ENCODE measurements at places on chromosomes 5 and 9.

DNA sequence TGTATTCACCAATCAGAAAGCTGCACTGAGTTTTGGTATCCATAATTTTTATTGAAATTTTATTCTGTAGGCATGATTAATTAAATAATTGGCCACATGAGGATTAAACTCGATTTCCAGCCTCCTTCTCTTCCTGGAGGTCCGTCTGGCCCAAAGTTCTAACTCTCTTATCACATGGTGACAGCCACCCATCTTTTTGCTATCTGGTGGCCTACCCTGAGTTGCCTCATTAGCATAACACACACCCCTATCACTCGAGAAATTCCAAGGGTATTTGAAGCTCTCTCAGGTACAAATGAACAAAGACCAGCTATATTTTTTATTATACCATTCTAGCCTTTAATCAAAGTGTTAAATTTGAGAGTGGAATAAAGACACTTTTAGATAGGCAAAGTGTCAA lies 57.7 kb downstream of the APC start:
- no peak for DNase-seq

- no peak for DNase-seq
Observed at GRCh38 chr5:58357121-58357520, 102.8 kb downstream of the PLK2 start.

GRCh38 chr9:130474106-130474505 lies 29.3 kb downstream of the ASS1 start:
- DNase-seq: no peak

DNA sequence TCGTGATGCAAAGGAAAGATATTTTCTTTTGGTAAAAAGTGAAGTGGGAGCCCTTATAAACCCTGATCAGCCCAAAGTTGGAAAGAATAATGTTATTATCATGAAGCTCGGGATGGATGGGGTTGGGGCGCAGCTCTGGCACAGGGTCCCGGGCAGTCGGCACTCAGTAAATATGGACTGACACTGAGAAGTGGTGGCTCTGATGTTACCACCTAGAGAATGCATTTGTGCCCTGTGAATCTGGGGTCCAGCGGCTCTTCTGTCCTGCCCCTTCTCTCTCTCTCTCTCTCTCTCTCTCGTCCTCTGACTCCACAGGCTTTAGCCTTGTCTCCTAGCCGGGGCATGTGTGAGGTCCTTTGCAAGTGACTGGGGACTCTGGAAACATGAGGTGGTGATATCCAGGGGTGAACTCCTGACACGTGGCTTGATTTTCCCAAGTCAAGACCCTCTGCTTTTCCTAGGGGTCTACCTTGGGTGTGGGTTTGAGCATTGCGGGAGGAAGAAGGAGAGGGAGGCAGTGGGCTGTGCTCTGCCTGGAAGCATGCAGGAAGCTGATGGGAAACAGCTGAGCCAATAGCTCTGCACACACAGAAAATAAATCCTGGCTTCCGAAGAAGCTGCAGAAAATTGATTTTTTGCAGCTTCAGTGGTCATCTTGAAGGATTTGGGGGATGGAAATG lies 162.7 kb downstream of the MACROH2A1 start:
- no peak for DNase-seq

DNA sequence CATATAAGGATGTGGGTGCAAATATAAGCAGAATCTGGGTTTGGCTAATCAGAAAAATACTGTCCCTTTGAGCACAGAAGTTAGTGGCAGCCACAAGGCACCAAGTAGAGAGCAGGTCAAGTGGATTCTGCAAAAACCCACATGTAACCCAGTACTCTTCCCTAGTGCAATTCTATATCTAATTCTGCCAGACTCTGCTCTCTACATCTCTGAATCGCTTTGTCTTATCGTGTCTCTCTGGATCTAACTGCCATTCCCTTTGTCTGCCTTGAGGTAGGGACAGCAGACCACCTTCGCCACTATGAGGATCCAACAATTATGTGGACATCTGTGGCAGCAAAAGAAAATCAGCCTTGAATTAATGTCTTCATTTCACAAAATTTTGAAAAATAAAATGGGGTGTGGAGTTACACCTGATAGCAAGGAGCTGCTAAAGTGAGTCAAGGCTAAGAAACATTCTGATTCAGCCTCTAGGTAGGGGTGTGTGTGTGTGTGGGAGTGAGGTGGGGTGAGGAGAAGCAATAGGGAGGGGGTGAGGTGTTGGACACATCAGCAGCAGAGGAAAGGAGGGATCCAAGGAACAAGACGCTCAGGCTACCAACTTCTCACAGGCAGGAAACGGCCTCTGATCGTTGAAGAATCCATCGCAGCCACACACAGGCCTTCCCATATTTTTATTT lies 33.7 kb upstream of the ZNF366 start:
- DNase-seq: no peak

DNA sequence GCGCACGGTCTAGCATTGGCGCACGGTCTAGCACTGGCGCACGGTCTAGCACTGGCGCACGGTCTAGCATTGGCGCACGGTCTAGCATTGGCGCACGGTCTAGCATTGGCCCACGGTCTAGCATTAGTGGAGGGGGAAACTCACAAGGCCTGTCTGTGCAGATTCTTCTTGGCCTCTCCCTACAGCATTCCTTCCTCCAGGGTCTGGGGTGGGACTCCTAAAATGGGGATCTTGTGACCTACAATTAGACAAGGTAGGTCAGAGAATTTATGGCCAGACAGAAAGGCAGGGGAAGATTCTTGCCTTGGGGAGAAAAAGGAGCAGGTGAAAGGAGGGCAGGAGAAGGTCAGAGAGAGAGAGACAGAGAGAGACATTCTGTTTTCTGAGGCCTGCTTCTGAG lies 5.4 kb upstream of the GBGT1 start:
- DNase-seq: no peak

DNA sequence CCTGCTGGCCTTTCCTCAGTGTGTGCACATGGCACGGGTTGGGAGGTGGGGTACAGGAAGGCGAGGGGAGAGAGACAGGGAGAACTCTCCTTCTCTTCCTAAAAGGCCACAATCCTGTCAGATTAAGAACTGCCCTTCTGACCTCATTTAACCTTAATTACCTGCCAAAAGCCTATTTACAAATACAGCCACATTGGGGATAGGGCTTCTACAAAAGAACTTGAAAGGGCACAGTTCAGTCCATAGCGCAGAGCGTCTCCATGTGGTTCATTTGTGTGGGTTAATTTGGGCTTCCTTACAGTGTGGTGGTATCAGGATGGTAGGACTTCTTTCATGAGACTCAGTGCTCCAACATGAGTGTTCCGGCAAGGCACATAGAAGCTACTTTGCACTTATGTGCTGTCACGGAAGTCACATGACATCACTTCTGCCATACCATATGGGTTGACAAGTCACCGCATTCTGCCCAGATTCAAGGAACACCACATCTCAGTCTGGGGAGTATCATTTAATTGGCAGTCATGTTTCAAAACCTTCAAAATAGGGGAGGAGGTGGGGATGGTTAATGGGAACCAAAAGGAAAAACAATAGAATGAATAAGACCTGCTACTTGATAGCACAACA lies 46.8 kb downstream of the NLN start:
- DNase-seq: no peak

DNA sequence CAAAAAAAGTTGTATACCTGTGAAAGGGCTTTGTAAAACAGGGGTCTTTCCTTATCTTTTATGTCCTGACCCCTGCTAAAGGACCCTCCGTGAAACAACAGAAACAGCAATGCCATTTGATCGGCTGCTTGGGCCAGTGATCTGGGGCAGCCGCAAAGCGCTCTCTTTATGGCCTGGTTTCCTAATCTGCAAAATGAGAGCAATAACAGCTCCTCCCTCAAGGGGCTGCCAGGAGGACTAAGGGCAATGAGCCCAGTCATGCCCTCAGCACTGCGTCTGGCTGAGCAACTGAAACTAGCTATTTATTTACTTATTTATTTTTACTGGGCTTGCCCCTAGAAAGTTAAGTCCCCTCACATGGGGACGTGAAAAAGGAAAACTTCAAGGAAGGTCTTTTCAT lies 18.3 kb downstream of the CMBL start:
- DNase-seq: no peak

DNA sequence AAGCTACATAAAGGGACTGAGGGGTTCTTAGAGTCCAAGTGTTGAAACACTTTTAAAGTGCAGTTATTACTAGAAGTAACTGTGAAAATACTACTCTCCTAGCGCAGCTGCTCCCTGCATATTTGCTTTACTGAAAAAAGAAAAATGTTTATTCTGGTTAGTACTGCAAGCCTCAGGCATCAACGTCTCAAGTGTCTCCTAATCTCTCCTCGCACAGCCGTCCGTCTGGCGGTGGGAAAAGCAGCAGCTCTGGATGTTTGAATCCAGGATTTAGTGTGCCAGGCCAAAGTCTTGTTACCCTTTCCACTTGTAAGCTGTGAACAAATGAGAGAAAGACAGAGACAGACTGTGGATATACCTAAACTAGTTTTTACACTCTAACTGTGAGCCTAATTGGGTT lies 31.1 kb downstream of the RORB start:
- no peak for DNase-seq

Data from CMK (cell line).